A549 (cell line): ENCODE measurements at places on chromosomes 6 and 20.
A peak's percentile ranks its signal among the peaks of the same experiment; 100 is the strongest.

GRCh38 chr6:97053643-97054411 is 129.3 kb downstream of the KLHL32 start:
- DNase-seq: peak; percentile 1

DNA sequence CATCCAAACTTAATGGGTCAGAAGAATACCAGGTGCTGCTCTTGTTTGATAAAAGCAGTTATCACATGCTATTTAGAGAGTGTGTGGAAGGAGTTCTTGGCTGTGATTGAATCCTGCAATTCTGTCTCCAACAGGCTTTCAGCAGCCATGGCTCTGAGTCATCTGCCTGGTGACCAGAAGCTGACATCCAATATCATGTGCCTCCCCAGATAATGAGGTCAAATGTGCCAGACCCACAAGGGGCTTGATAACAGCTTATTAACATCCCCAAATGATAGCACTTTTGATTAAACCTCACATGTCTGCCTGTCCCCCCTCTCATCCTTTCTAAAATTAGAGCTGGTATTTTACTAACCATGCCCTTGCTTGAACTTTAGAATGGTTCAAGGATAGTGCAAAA is 175.7 kb upstream of the PLN start:
- DNase-seq: no peak

GRCh38 chr6:11766589-11767450 is 11.8 kb downstream of the ADTRP start:
- DNase-seq: peak; percentile 70

GRCh38 chr6:35147026-35147425 is 5.9 kb upstream of the TCP11 start:
- DNase-seq: no peak

DNA sequence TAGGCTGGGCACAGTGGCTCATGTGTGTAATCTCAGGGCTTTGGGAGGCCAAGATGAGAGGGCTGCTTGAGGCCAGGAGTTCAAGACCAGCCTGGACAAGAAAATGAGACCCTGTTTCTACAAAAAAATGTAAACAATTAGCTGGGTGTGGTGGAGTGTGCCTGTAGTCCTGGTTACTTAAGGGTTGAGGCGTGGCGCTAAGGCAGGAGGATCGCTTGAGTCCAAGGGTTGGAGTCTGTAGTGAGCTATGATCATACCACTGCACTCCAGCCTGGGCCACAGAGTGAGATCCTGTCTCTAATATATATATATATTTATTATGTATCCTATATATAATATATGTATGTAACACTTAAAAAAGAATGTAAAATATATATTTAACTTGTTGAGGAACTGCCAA is 7.9 kb upstream of the ABRACL start:
- DNase-seq: peak; percentile 2

DNA sequence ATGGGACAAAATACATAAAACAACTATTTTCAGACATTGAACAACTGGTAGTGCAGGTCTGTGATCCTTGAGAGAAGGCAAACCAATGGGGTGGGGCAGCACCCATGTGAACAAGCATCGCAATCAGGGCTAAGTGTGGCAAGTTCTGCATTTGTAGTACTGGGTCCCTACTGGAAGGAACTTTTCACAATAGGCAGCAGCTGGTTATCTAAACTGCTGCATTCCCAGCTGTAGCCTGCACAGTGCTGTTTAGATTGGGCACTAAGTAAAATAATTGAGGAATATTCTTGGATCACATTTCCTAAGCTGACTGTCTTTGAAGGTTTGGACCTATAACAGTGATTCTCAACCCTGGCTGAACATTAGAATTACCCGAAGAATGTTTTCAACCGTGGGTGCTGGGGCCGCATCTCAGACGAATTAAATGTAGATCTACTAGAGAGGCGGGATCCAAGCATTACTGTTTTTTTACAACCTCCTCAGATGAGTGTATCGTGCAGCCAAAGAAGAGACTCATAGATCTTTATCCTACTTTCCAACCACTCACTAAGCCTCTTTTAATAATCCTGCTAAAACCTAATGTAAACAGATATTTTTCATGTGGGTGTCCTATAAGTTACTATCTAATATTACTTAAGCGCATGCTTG is 12.4 kb upstream of the MAP3K4 start:
- DNase-seq: no peak
